NCI-H1930 (cell line): ENCODE measurements at places on chromosomes 1 and 21.

DNA sequence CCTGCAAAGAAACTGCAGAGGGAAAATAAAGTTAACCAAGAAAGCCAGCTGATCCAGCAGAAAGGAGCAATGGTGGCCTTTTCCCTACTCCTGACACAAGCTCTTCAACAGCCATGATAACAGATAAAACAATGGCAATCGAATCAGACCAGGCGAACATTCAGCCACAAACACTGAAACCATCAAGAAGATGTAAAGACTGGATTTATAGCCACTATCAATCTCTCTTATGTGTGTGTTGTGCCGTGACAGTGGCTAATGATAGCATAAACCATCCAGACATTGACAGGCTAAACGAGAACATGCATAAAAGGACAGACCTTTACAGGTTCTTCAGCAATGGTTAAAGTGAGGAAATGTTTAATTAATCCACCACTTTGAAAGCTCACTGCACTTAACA lies 78.1 kb upstream of the RAB4A start:
- DNase-seq = no peak

DNA sequence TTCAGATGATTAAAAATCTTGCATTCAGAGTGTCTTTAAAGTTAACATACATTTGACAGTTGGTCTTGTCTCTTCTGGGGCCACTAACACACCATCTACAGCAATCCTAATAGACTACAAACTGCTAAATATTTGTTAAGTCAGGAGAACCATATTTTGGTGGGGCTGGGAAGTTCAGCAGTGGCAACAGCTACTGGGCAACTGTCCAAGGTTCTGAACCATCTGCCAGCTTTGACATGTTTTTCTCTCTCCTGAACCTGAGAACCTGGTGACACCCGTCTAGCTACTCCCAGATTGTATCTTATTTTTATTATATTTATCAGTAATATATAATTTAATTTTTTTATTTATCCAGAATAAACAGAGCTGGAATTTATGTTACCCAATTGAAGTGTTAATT lies 199.0 kb upstream of the DPYD start:
- DNase-seq = no peak

DNA sequence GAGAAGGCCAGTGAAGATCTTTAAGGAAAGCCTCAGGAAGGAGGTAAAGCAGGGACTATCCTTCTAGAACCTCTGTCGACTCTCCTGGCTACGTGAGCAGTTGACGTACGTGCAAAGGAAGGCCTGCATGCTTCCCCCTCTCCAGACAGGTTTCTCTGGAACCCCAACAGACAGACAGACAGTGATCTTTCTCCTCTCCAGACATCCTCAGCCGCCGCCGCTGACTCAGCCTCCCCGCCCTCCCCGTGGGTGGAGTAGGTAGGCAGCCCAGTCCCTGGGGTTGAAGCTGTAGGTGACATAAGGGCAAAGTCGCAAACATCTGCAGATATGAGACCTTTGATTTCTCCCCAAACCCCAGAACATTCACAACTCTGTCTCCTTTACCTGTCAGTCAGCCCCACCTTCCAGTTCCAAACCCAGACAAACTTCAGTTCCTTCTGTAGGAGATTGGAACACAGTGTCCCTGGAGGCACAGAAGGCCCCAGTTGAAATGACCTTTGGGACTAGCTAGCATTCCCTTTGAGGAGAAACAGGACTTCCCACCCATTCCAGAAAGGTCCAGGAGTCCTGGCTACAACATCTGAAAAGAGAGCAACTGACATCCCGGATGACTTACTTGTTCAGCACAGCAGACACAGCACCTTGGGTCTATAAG lies 146.0 kb upstream of the JUN start:
- DNase-seq = no peak

DNA sequence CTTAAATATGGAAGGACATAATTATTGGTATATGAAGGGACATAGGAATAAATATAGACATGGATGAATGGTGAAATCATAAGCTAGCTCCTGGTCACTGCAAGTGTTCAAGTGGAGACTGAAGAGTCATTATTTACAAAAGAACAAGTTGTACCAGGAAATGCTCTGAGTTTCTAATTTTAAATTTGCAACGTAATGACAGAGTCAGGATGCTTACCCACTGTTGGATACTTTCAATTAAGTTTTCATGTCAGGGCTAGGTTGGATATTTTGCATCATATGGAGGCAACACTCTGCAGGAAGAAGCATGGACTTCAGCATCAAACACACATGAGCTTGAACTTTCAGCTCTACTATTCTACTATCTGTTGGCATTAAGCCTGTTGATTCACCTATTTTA lies 499.6 kb upstream of the C1orf87 start:
- no peak for DNase-seq

DNA sequence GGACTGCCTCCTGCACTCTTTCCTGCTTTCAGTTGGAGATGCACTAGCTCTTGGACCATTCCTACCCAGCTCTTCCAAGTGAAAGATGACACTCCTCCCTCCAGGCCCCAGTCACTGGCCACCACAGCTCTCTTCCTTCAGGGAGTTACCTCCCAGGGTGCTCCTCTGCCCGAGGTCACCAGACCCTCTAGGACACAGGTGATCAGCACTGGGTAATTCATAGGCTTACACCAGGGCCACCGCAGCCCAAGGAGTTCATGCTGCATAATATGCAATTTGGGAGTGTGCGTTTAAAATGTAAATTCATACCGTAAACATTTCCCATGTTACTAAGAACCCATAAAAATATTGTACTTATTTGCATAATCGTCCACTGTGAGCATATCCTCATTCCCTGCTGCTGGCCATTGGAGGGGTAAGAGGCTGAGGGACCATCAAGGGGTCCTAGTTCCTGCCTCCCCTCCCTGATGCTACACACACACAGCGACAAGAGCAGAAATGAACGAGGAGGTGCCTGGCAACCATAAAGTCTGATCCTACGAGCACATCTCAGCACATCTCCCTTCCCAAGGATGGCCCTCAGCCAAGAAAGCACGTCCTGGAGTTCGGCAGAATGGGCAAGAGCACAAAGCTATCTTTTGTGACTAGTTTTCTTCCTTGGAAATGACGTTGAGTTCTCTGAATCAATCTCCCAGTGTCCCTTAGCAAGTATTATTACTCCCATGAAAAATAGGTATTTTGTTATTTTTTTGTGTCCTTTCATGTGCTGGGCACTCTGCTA lies 222.9 kb upstream of the RAB4A start:
- DNase-seq = no peak

GRCh38 chr1:100354971-100355394 lies 2.7 kb downstream of the CDC14A start:
- DNase-seq = peak; percentile 35

- no peak for DNase-seq
Measured at GRCh38 chr1:225366552-225366951, 61.3 kb downstream of the LBR start.

DNA sequence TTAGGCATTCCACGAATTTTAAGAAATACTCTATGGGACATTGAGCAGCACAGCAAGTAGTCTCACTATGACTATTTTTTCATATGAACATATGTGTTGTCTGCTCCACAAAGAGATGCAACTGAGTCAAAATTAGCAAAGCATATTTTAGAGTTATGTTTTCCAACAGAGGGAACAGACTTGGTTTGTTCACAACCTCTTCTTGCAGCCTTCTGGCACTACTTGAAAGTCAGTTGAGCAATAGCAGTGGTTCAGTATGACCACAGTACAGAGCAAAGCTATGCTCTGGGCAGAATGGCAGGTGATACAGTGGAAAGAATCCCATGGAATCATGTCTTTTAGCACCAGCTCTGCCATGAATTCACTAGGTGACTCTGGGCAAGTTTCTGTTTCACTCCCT lies 5.2 kb downstream of the CCN1 start:
- no peak for DNase-seq

DNA sequence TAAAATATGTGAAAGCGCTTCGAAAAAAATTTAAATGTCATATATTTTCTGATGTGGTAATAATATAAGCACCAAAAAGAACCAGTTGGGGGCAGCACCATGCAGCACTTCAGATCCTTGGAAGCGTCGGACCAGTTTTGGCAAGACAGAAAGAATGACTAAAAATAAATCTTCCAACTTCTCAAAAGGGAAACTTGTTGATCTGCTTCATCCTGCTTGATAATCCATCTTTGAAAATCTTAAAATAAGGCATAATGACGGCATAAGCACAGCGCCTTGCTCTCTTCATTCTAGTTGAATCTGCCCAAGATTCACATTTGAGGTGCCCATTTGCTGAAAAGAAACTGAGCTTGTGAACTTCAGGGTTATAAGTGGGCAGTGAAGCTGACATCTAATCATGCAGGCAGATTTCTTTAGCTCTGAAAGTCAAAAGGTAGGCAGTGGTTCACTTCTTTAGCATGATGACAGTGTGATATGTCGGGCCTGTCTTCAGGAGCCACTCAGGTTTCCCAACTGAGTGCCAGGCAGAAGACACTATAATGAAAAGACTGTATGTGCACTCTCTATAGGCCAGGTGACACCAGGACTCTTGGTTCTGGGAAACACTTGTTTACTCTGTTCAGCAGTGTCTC lies 19.8 kb upstream of the MUTYH start:
- DNase-seq = no peak

DNA sequence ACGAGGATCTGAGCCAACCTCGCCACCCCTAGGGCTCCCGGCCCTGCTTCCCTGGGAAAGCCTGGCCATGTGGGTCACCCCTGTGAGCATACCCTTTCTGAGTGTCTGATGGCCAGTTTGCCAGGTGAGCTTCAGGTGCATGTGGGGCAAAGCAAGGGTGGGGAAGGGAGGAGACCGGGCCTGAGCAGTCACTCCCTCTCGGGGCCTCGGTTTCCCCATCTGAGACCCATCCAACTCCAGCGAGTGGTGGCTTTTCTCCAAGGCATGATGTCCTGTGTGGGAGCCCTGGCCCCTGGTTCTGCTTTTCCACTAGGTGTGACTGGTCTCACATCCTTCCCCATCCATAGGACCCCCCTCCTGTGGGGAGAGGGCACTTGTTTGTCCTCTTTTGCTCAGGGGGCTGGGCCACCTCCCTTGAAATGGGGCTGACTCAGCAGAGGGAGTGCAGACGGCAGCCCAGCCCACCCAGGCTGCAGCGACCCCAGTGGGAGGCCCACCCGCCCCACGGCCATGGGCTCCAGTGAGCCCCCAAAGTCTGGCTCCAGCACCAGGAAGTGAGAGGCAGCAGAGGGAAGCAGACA lies 1.7 kb upstream of the WNT9A start:
- no peak for DNase-seq

DNA sequence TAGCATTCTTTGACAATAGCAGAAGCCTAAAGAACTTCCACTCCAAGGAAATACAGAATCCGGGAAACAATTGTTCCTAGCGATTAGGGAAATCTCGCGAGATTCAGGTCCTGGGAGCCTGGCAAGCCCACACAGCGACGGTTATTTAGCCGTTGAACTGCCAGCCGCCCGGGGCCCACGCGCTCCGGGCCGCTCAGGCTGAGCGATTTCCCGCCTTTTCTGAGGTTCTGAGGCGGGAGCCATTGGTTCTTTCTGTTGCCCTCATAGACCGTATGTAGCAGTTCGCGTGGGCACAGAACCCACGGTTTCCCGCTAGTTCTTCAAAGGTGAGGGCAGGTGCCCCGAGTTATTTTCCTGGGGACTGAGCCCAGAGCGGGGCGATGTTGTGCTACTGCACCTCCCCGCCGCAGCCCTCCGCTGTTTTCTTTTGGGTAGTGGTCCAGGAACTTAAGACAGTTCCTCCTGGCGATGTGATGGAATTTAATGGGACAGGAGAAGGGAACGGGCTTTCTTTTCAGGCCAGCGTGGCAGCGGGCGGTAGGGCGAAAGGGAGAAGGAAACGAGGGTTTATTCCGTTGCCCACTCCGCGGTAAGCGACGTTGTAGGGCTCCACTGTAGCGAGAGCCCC lies at the start of gene SYCP1:
Gene SYCP1 (plus strand): TSS at position 171 of the 628 bp plus-strand sequence. CDS start 602 bp downstream, outside the sequence.
- DNase-seq = no peak

DNA sequence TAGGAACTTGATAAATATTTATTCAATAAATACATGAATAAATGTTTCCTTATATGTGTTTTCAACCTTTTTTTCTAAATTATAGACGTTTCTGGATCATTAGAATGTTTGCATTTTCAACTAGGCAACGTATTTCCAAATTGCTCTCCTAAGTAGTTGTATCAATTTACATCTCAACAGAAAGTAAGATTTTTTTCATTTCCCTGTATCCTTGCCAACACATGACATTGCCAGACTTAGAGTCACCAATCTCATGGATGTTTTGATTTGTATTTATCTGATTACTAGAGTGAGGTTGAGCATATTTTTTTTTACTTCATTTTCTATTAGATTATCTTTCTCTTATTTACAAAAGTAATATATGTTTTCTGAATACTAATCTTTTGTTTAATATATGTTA lies 22.2 kb upstream of the SMG7 start:
- DNase-seq = no peak

- DNase-seq = no peak
Measured at GRCh38 chr1:201845331-201846083, 16.6 kb downstream of the IPO9 start.

DNA sequence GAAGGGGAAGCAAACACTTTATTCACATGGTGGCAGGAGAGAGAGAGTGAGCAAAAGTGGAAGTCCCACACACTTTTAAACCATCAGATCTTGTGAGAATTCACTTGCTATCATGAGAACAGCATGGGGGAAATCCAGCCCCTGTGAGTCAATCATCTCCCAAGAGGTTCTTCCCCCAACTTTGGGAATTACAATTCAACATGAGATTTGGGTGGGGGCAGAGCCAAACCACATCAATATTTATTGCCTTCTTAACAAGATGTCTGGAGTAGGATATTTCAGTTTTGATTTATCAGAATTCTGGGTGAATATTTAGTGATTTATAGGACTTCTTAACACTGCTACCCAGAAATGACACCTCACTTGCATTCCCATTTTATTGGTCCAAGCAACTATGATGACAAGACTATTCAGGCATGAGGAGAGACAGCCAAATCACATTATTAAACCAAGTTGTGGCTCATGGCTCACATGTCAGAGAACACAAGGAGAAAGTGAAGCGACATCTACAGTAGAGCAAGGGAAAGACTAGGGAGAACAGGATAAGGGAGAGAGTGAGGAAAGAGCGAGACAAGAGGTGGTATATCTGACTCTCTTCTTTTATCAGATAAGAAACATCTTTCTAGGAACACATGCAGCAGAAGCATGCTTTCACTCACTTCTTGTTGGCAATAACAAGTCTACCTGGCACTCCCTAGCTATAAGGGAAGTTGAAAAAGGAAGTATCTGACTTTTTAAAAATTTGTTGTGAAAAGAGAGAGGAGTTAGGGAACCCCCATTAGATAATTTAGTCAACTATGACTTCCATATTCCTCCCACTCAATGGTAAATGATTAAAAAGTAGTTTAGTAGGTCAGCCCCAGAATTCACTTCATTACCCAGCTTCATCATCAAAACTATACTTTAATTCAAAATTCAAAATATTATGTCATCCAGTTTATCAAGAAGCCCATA lies 36.6 kb upstream of the PTPRC start:
- DNase-seq = no peak

GRCh38 chr1:221772117-221772516 lies 30.2 kb upstream of the DUSP10 start:
- no peak for DNase-seq

DNA sequence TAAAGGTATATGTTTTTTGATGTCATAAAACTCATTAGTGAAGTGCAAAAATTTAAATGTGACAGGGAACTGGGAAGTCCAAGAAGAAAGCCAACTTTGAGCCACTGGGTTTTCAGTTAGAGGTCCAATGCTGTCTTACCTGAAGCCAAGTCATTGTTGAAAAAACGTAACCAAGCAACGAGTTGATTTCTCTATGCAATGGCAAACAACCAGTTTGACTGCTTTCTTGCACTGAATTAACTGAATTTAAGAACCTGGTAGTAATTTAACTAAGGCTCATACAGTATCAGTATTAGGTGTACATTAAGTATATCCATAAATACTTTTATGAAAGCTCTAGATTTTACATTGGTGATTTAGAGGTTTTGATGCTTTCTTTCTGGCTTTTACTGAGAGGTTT lies 20.2 kb upstream of the S1PR1 start:
- no peak for DNase-seq

- DNase-seq = no peak
Measured at GRCh38 chr1:172109359-172109758, 268.1 kb downstream of the DNM3 start.
